ENCODE measurements at places on chromosomes 5 and 9. TPM values are rescaled to one million over a fixed set of nuclear protein-coding genes. Genes with fewer than 3 reads are reported as not detected.

Gene FRRS1L
- 0.81 TPM for total RNA-seq

Gene GNAQ
- total RNA-seq, result 58.8 TPM

Gene MLLT3
- total RNA-seq, result 9.6 TPM

Gene FAM174A
- total RNA-seq, result 33.2 TPM

Gene DMRT3
- total RNA-seq, result 0.28 TPM

- no peaks in the 10 kb centered on the region for H3K27me3 ChIP-seq
- H3K36me3 ChIP-seq, result no peaks in the 10 kb centered on the region
- H3K27ac ChIP-seq, result no peak overlapping the region
- DNase-seq, result no peak
- no peaks in the 10 kb centered on the region for H3K4me1 ChIP-seq
These were observed 363.5 kb downstream of the NDUFS4 start for GRCh38 chr5:53923961-53924360.

DNA sequence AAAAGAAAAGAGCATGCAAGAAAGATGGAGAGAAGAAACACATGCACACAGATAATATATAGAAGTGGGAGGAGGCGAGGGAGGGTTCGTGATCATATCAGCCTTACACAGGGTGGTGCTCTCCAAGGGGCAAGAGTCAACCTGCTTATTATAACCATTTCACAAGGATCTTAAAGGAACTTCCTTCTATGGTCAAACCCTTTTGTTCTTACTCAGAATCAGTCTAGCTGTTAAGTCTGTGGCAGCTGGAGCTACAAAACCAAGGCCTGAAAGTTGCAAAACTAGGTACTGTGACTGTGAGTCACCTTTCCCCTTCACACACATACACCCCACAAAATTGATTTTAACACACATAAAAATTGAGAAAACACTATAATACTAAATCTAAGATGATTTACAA is 18.5 kb upstream of the ERMP1 start:
- no peak overlapping the region for H3K4me3 ChIP-seq
- H3K4me1 ChIP-seq, result no peaks in the 10 kb centered on the region
- H3K36me3 ChIP-seq, result no peaks in the 10 kb centered on the region

GRCh38 chr9:101449071-101449721 is 13.6 kb upstream of the ALDOB start:
- no peaks in the 10 kb centered on the region for H3K27me3 ChIP-seq
- no peak overlapping the region for H3K27ac ChIP-seq
- peak overlapping the region; percentile 83 for H3K4me3 ChIP-seq

GRCh38 chr5:176810687-176811501 is 535 bp downstream of the UNC5A start:
- H3K4me3 ChIP-seq, result peak overlapping the region; percentile 45
- DNase-seq, result no peak
- H3K4me1 ChIP-seq, result peaks cover 3% of the 10 kb centered on the region
- no peak overlapping the region for H3K27ac ChIP-seq

DNA sequence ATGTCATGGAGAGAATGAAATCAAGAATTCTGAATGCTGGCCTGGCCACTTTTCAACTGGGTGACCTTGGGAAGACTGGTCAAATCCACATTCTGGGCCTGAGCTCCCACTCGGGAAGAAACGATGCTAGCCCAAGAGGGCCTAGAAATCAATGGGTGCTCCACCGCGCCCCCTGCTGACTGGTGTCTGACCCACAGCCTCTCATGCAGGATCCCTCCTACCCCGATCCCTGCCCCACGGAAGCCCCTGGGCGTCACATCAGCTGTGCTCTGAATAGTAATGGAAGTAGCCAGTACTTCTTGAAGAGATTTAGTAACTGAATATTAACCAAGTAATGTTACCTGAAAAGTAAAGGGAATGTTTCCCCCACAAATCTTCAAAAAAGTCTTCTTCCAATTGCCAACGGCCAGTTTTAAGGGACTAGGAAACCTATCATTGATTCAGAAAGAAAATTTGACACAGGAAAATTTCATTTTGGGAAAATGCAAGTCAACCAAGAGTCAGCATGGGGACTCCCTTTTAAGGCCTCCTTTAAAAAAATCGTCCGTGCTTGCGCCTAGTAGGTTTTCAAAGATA is 43.9 kb downstream of the CRB2 start:
- H3K27me3 ChIP-seq, result no peaks in the 10 kb centered on the region
- DNase-seq, result no peak
- no peak overlapping the region for H3K27ac ChIP-seq
- H3K36me3 ChIP-seq, result no peaks in the 10 kb centered on the region
- no peak overlapping the region for H3K4me3 ChIP-seq

GRCh38 chr9:134205672-134206310 is 41.4 kb upstream of the RNU6ATAC start:
- no peaks in the 10 kb centered on the region for H3K27me3 ChIP-seq
- no peak overlapping the region for H3K27ac ChIP-seq
- peaks cover 13% of the 10 kb centered on the region for H3K4me1 ChIP-seq
- peak; percentile 71 for DNase-seq

- no peaks in the 10 kb centered on the region for H3K36me3 ChIP-seq
- no peaks in the 10 kb centered on the region for H3K27me3 ChIP-seq
- no peak overlapping the region for H3K27ac ChIP-seq
- DNase-seq, result no peak
These were observed 17.8 kb upstream of the ZNF618 start for GRCh38 chr9:113858282-113858681.

DNA sequence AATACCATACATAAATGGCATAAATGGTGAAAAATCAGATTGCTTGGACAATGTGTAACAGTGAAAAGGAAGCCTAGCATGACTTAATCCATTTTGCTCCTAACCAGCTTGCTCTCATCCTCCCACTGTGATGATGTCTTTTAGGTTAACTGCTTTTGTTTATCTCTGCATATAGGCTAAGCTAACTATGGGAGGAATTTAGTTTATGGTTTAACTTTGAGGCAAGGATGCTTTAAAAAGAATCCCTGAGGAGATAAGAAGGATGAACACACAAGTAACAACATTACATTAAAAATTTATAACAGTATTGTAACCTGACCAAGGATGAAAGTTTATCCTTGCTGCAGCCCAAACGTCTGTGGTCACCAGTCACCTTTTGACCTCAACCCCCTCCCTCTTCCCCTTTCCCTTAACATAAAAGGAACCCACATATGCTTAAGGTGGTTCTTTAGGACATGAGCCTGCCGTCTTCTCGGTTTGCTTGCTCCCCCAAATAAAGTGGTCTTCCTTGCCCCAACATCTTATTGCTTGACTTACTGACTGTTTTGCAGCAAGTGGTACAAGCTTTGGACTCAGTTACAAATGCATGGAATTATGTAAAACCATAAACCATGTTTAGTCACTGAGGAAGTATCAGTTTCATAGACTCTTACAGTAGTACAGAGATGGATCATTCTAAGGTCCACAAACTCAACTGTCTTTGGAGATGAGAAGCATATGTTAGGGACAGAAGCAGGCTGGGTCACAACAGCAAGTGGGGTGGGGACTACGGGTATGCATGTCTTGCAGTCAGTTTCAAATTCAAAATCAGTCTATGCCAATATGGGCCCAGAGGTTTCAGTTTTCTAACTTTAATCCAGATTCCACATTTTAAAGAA is 31.3 kb downstream of the AGXT2 start:
- no peak for DNase-seq
- no peaks in the 10 kb centered on the region for H3K4me1 ChIP-seq
- no peak overlapping the region for H3K27ac ChIP-seq
- no peak overlapping the region for H3K4me3 ChIP-seq
- no peaks in the 10 kb centered on the region for H3K27me3 ChIP-seq

DNA sequence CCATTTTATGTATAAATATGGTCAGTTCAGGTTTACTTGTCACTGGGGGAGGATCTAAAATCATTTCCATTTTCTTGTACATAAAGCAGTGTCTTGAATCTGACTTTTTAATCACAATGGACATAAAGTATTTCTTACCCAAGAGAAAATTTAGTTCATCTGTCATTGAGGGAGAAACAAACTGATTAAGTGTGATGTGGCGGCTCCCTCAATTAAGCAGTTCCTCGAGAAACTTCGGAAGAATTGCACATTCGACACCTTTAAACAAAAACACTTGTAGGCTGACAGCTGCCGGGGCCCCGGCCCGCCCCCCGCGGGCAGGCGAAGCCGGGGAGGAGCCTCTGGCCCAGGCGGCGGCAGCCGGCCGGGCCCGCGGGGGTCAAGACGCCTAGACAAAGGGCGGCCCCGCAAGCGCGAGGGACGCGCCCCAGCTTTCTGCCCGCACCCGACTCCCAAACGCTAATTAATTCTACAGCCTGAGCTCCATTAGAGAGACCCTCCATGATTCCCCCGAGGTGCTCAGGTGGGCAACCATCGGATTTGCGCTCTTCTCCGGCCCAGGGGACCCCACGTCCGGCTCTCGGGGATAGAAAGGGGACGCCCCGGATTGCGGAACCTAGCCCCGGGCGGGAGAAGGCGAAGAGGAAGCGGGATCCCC is 750 bp downstream of the TRIM36 start:
- DNase-seq, result no peak
- peak overlapping the region; percentile 97 for H3K4me3 ChIP-seq
- H3K4me1 ChIP-seq, result peaks cover 10% of the 10 kb centered on the region
- no peak overlapping the region for H3K27ac ChIP-seq
